ENCODE measurements at places on chromosomes 2 and 18. TPM values are rescaled to one million over a fixed set of nuclear protein-coding genes. Genes with fewer than 3 reads are reported as not detected.

- ATAC-seq, result peak; percentile 60
Measured at GRCh38 chr18:42931491-42931890, 184.0 kb downstream of the RIT2 start.

DNA sequence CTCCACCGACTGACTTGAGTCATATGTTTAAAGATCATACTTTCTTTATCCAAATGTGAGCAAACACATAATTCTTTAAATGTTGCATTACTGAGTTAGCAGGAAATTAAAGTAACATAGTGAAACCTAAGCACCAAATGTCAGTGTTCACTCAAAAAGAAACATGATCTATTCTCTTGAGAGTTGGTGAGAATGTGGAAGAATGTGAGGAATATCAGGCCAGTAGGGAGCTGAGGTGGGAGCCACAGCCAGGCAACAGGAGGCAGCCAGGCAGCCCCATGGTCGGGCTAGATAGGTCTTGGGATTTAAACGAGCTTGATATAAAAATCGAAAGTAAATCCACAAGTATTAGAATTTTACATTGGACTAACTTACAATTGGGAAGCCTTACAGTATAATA lies 198.1 kb upstream of the SH3BP4 start:
- ATAC-seq, result no peak

DNA sequence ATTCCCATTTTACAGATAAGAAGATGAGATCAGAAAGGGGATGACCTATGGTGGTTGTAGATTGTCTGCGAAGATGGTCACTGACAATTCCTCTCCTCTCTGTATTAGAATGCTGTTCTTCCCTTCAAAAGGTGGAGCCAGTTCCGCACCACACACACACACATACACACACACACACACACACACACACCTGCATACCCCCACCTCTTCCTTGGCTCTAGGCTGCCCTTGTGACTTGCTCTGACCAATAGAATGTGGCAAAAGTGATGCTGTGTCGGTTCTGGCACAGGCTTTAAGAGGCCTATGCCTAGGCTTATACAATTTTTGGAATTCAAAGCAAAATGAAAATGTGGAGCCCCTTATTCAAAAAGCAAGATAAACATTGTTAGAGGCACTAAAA lies 88.0 kb downstream of the ZFP36L2 start:
- ATAC-seq, result no peak

- no peak for ATAC-seq
Measured at GRCh38 chr2:226396541-226396940, 403.1 kb downstream of the IRS1 start.

SCTR gene
- 0.81 TPM for total RNA-seq

DCDC2C gene
- total RNA-seq, result not detected

All from gastroesophageal sphincter (tissue), 4 donors.